ENCODE measurements at places on chromosomes 12 and 14.

DNA sequence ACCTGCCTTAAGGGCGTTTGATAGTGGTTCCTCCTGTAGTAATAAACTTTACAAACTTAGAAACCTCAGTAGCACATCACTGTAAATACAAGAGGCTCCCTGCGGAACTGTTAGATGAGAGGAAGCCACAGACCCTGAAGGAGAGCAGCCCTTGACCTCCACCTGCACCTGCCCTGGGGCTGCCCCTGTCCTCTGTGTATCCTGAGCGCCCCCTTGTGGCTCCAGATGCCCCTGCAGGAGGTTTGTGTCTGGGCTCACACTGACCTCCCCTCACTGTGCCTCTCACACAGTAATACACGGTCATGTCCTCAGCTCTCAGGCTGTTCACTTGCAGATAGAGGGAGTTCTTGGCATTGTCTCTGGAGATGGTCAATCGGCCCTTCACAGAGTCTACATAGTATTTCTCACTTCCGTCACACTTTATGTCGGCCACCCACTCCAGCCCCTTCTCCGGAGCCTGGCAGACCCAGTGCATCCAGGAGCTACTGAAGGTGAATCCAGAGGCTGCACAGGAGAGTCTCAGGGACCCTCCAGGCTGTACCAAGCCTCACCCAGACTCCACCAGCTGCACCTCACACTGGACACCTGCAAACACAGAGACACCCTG is 1059.8 kb downstream of the TMEM121 start:
- peak; percentile 29 for DNase-seq

DNA sequence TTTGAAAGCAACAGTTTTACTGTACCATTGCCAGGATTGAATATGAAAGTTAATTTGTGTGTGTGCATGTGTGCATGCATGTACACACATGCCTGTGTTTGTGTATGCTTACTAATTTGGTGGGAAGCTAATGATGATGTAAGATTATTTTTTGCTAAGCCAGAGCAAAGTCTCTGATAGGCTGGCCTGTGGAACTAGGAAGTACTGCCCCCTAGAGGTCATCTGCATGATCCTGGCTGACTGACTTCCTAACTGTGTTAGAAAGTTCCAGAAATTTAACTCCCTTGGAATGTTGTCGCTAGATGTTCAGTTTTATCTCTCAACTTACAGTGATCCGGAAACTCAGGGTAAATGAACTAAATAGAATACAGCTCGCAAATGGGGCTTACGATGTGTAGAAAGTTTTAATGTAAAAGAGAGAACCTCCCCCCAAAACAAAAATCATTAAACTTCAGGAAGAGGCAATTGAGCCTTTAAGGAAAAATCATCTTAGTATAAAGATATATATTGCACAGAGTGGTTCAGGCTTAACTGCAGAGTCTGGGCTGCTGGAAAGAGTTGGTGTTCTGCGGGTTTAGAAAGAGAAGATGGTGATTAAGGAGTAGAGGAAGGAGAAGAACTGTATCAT is 34.3 kb upstream of the SLC38A1 start:
- peak; percentile 8 for DNase-seq

GRCh38 chr12:11891754-11892386 is 178.9 kb upstream of the BCL2L14 start:
- DNase-seq: no peak

DNA sequence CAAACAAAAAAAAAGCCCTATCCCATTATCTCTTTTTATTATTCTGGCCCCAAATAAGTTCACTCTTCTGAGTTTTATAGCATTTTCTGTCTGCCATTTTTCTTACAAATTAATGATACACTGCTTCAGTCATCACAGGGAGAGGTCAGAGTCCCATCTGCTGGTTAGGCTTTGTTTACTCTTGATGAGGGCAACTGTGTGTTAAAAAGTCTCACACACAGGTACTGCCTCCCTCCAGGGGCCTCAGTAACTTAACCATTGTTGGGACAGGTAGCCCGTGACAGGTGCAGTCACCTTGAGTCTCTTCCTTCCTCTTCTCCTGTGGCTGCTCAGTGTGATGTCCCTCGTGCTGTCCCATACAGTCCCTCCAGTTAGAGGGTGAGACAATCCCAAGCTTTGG is 45.5 kb upstream of the SEL1L start:
- DNase-seq: no peak

DNA sequence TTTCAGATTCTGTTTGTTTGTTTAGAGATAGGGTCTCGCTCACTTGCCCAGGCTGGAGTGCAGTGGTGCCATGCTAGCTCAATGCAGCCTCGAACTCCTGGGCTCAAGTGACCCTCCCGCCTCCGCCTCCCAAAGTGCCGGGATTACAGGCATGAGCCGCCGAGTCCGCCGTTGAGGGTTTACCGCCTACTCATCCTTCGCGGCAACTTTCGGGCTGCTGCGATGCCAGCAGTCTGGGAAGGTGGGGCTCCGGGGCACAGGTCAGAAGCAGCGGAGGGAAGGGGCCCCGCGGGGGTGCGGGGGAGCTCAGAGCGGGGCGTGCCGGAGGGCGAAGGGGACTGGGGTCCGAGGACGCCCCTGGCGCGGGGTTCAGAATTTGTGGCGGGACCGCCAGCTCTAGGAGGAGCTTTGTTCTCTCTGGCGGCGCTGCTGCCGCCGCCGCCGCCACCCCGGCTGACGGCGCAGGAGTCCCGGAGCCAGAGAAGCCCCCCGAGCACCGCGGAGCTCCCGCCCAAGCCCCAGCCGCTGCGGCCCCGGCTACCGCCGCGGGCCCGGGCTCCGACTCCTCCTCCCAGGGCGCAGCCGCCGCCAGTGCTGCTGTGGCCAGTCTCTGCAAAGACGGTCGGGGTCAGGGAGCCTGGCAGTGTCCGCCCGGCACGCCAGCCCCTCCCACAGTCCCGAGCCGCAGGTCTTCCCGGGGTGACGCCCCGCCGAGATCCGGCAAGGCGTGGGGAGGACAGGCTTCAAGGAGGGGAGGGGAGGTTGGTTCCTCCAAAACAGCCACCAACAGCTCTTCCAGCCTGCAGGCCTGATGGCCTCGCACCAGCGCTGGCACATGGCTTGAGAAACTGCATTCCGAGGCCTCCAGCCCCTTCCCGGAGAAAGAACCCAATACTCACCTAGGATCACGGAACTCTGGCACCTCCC is 10.9 kb upstream of the KRT77 start:
- DNase-seq: no peak

- no peak for DNase-seq
Measured at GRCh38 chr12:28552251-28552970, 362.2 kb downstream of the CCDC91 start.

DNA sequence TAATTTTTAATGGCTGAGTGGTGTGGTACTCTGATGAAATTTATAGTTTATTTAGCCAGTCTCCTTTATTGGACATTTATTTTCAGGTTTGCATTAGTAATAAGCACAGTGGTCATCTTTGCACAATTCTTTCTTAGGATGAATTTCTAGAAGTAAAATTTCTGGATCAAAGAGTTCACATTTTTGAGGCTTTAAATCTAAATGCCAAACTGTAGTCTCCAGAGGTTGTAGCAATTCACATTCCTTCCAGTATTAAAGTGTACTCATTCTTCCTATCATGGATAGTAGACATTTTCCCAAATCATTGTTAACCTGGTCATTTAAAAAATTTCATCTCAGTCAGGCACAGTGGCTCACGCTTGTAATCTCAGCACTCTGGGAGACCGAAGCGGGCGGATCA is 24.8 kb downstream of the SLC39A9 start:
- no peak for DNase-seq

DNA sequence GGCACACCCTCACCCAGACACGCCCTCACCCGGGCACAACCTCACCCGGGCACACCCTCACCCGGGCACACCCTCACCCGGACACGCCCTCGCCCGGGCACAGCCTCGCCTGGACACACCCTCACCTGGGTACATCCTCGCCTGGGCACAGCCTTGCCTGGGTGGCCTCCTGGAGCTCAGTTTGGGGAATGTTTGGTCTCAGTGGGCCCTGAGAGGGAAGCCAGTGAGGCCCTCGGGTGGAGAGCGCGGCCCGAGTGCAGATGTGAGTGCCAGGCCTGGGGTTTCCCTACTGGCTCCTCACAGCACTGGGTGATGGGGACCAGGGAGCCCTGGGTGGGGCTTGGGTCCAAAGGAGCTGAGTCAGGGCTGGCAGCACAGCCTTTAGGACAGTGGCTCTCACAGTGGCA is 23.8 kb downstream of the GALNT9 start:
- no peak for DNase-seq

- DNase-seq: no peak
Measured at GRCh38 chr14:31084385-31084784, 58.2 kb upstream of the STRN3 start.

DNA sequence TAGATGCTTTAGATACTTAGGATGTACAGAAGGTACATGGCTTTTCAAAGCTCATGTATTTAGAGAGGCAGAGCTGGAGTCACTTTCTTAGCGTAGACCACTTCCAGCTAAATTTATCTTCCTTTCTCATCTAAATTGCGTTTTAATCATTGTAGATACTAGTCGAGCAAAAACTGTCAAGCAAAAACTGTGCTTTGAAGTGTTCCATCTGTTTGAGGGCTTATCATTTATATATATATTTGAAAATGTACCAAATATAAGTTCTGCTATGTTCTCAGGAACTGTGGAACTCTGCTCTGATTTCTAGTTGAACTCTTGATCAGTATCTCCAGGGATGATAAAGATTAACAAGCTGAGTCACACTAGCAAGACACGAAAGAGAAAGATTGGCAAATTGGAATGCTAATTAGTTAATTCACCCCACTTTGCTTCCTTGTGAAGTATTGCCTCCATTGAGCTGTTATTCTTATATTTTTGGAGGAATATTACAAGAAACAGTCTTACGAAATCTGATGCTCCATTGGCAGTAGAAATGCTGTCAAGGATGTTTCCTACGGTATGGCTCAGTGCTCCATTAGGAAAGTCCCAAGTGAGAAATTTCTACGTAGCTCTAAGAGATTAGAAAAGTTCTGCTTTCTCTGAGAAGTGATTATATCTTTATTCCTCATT is 310.7 kb downstream of the AEBP2 start:
- DNase-seq: no peak

DNA sequence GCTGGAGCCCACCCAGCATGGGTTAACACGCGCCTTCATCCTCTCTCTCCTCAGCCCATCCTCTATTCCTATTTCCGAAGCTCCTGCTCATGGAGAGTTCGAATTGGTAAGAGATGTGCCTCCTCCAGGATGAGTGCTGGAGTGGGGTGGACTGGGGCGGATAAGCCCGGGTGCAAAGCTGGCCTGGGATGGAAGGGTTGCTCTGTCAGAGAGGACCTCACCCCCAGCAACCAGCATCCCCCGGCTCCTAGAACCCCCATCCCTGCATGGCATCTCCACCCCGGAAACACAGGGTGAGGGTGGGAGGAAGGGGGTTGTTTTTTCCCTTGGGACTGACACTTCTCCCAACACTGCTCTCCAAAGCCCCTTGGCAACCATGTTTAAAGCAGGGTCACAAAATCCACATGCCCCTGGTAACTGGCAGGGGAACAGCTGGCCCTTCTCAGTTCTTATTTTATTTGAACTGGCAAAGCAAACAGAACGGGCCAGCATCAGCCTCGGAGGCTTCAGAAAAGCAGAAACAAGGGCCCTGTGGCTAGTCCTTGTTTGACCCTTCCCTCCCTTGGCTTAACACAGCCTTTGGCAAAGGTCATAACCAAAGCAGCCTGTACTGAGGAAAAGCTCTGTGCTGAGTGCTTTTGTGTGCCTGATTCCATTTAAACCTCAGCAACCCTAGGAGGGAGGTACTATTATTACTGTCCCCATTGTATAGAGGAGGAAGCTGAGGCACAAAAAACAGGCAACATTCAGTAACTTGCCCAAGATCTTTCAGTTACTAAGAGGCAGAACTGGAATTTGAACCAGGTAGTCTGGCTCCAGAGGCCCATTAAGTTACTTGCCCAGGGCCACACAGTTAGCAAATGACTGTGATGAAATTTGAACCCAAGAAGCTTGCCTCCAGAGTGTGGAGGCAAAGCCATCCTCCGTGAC is 4.2 kb downstream of the GSTZ1 start:
- DNase-seq: no peak

GRCh38 chr12:4215229-4216186 is 58.1 kb upstream of the CCND2 start:
- peak; percentile 2 for DNase-seq

- DNase-seq: peak; percentile 60
Measured at GRCh38 chr14:20857630-20858261, 33.4 kb upstream of the RNASE3 start.

DNA sequence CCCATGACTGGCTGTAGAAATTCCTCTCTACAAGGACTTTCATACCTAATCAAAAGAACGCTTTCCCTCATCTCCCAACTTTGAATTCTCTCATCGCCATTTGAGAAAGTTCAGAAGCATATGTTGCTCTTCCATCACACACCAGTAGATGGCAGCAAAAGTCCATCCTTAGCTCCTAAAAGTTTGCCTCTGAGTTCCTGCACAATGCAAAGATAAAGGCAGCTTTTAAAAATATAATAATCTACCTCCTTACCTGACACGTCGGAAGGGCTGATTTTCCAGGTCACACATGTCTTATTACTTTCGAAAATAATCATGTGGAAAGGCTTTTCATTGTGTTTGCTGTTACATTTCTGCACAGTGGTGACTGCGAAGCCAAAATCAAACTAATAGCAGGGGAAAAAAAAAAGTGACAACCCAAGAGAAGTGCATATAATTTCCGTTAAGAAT is 456.7 kb upstream of the SEL1L start:
- DNase-seq: no peak

DNA sequence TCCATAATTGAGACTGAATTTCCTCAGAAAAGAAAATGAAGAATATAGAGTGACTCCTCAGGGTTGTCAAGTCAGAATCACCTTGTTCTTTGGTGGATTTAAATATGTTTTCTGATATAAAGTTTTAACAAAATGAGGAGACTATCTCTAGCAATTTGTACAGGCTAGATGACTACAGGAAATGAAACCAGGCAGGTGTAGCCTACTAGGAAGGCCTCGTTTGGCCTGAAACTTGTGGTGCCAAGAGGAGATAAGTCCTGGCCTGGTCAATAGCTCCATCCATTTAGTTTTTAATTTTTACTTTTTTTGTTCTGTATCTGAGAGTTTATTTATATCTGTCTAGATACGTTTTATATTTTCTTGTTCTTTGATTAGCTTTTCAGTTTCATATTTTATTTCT is 41.5 kb downstream of the SNAPC1 start:
- DNase-seq: no peak

GRCh38 chr14:57380935-57381334 is 9.5 kb upstream of the NAA30 start:
- no peak for DNase-seq

- DNase-seq: no peak
Measured at GRCh38 chr14:95536036-95536593, 1.3 kb downstream of the GLRX5 start.

- DNase-seq: no peak
Measured at GRCh38 chr12:83256562-83256961, 569.9 kb downstream of the TMTC2 start.

DNA sequence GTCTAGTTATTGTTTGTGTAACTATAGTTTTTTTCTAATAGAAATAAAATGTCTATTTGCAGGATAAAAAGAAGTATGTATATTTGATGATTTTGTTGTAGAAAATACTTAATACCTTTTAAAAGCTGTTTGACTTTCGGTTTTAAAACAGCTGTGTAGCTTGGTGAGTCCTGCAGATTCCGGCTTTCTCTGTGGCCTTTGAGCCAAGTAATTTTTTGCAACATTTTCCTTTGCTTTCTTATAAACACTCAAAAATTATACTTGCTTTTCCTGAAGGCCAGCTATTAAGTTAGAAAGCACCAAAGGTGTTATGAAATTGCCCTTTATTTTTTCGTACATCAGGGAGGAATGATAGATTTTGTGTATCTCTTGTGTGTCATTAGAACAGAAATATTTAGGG is 63.6 kb downstream of the CRADD start:
- no peak for DNase-seq

Data from stimulated activated CD4-positive, alpha-beta T cell treated with anti-CD3 and anti-CD28 coated beads, Interleukin-15, amount 100 ng/mL, for 1 hour (primary cell).